ENCODE measurements at places on chromosomes 2 and 18. TPM values are rescaled to one million over a fixed set of nuclear protein-coding genes. Genes with fewer than 3 reads are reported as not detected.

DNA sequence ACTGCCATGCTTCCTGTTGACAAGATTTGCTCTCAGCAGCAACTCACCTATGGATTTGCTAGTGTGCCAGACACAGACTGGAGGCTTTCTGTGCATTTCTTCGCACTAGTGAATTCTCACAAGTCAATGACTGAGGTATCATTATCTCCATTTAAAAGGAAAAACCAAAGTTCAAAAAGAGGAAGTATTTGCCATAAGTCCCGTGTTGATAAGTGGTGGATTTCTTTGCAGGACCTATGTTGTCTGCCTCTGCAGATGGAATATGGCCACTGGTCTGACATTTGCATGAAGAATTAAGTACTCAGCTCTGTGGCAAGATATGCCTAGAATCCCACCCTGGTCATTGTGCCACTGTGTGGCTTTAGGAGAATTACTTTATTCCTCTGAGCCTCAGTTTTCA, 299.6 kb downstream of the PAX3 start:
- H3K27me3 ChIP-seq: no peaks in the 10 kb centered on the region
- no peak overlapping the region for H3K27ac ChIP-seq
- DNase-seq: no peak
- H3K4me1 ChIP-seq: no peaks in the 10 kb centered on the region

DNA sequence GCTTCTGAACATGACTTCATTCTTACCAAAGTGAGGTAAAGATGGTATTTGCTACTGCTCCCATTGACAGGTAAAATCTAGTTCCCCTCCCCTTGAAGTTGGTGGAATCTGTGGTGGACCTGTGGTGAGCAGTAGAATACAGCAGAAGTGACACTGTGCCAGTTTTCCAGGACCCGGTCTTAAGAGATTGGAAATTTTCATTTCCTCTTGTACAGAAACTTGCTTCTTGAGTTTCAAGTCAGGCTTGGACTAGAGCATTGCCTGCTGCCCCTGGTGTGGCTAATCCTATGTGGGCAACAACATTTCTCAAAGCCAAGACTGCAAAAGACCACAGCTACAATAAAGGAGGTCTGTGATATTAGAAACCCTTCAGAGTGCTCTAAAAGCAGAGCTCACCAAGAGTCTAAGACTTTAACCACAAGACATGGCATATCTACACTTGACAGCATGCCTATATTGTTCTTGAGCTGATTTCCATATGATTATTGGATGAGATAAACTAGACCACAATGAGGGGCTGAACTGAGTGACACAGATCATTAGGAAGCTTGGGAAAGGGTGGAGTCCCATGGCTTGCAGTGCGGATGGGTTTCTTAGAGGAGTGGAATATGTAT, 458.1 kb downstream of the BCL11A start:
- DNase-seq: no peak
- no peak overlapping the region for H3K4me3 ChIP-seq
- H3K4me1 ChIP-seq: no peaks in the 10 kb centered on the region
- H3K36me3 ChIP-seq: no peaks in the 10 kb centered on the region

- H3K27me3 ChIP-seq: no peaks in the 10 kb centered on the region
- H3K27ac ChIP-seq: no peak overlapping the region
- peak; percentile 39 for DNase-seq
- H3K36me3 ChIP-seq: peaks cover 63% of the 10 kb centered on the region
- H3K4me3 ChIP-seq: no peak overlapping the region
- H3K4me1 ChIP-seq: peaks cover 4% of the 10 kb centered on the region
Measured at GRCh38 chr2:47819834-47820233, 36.9 kb downstream of the MSH6 start.

GRCh38 chr2:165791421-165792103, 2.5 kb downstream of the GALNT3 start:
- H3K36me3 ChIP-seq: no peaks in the 10 kb centered on the region
- H3K27me3 ChIP-seq: no peaks in the 10 kb centered on the region
- H3K27ac ChIP-seq: peak overlapping the region; percentile 62
- peaks cover 49% of the 10 kb centered on the region for H3K4me1 ChIP-seq
- H3K4me3 ChIP-seq: peak overlapping the region; percentile 13

CASP10 gene
- total RNA-seq: 3.3 TPM

- H3K27ac ChIP-seq: no peak overlapping the region
- H3K36me3 ChIP-seq: no peaks in the 10 kb centered on the region
- H3K4me1 ChIP-seq: no peaks in the 10 kb centered on the region
- DNase-seq: no peak
- H3K4me3 ChIP-seq: peak overlapping the region; percentile 83
- peaks cover 4% of the 10 kb centered on the region for H3K27me3 ChIP-seq
Measured at GRCh38 chr2:172173174-172173706, 70.5 kb upstream of the DLX2 start.

FOXD4L1 gene
- under 0.01 TPM for total RNA-seq

DNA sequence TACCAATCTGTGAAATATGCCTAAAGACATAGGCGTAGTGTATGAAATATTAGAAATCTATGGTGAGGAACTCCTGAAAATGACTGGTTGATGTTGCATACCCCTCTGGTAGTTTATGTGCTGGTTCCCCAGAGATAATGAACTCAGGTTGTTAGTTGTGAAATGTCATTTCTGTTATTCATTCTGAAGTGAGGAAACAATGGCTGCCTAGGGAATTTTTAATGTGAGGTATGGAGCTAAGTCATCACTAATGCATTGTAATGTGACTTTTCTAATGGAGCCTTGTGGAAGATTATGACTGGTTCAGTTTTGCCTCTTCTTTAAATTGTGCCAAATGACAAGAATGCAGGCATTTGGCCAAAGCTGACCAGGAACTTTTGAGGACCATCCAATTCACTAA, 61.6 kb upstream of the RAB27B start:
- H3K4me3 ChIP-seq: no peak overlapping the region
- H3K27ac ChIP-seq: no peak overlapping the region
- H3K4me1 ChIP-seq: peaks cover 9% of the 10 kb centered on the region
- DNase-seq: no peak
- no peaks in the 10 kb centered on the region for H3K27me3 ChIP-seq

- H3K36me3 ChIP-seq: no peaks in the 10 kb centered on the region
- no peak overlapping the region for H3K4me3 ChIP-seq
- H3K27ac ChIP-seq: no peak overlapping the region
- no peak for DNase-seq
- H3K4me1 ChIP-seq: no peaks in the 10 kb centered on the region
- H3K27me3 ChIP-seq: peaks cover 7% of the 10 kb centered on the region
Measured at GRCh38 chr18:48222118-48222517, 187.1 kb downstream of the ZBTB7C start.

GRCh38 chr2:4588606-4589005, 885.2 kb downstream of the DCDC2C start:
- no peaks in the 10 kb centered on the region for H3K27me3 ChIP-seq
- no peak for DNase-seq
- H3K36me3 ChIP-seq: no peaks in the 10 kb centered on the region
- no peak overlapping the region for H3K4me3 ChIP-seq
- H3K27ac ChIP-seq: no peak overlapping the region
- H3K4me1 ChIP-seq: no peaks in the 10 kb centered on the region

GRCh38 chr2:25808006-25808383, 70.3 kb downstream of the ASXL2 start:
- DNase-seq: no peak
- no peaks in the 10 kb centered on the region for H3K27me3 ChIP-seq
- peak overlapping the region; percentile 17 for H3K27ac ChIP-seq
- peaks cover 18% of the 10 kb centered on the region for H3K36me3 ChIP-seq
- no peak overlapping the region for H3K4me3 ChIP-seq
- peaks cover 6% of the 10 kb centered on the region for H3K4me1 ChIP-seq

DNA sequence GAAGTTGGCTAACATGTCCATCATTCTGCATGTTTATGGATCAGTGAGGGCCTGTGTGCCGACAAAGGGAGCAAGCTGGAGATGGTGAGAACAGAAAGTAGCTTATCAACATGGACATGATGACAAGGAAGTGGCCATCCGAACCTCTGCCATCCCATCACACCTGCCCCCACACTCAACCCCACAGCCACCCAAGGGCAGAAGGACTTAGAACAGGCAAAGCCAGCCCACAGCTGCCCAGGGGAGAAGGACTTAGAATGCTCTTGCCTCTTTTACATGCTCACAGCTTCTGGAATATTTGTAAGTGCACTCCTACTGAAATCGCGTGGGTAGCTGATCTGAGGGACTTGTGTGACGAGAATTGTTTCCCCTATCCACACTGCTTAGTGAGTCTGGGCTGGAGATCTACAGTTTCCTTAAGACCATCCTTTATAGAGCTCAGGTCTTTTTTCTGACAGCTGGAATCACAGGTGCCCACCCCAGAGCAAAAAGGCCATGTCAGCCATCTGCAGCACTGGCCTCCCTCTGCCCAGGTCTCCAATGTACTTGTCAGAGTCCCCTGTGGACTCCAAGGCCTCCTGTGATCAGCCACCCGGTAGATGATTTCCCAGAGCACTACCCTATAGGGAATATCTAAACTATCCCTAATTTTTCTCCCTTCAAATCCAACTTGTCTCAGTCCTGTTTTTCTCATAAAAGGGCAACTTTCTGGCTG, 154.1 kb downstream of the SMAD7 start:
- no peak overlapping the region for H3K4me3 ChIP-seq
- H3K27me3 ChIP-seq: no peaks in the 10 kb centered on the region

DNA sequence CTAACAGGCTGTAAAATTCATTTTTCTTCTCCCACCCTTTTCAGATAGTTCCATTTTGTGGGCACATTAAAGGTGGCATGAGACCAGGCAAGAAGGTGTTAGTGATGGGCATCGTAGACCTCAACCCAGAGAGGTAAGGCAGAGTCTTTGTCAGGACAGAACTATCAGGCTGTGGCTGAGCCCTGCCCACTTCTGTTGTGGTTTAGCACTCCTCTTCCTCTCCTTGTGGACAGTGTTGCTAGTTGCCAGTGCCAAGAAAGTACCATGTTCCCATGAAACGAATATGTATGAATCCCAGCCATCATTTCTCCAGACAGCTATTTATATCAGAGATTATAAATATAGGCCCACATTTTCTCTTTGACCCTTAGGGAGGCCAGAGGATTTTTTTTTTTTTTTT, 1.6 kb downstream of the LGALSL start:
- peak; percentile 57 for DNase-seq
- H3K27ac ChIP-seq: no peak overlapping the region
- no peak overlapping the region for H3K4me3 ChIP-seq
- no peaks in the 10 kb centered on the region for H3K36me3 ChIP-seq
- peaks cover 3% of the 10 kb centered on the region for H3K27me3 ChIP-seq

SRBD1 gene
- 17.4 TPM for total RNA-seq

DNA sequence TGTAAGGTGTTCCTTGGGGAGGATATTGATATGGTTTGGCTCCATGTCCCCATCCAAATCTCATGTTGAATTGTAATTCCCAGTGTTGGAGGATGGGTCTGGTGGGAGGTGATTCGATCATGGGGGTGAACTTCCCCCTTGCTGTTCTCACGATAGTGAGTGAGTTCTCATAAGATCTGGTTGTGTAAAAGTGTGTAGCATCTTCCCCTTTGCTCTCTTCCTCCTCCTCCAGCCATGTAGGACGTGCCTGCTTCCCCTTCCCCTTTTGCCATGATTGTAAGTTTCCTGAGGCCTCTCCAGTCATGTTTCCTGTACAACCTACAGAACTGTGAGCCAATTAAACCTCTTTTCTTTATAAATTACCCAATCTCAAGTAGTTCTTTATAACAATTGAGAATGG, 458.7 kb downstream of the LPIN1 start:
- no peak overlapping the region for H3K4me3 ChIP-seq
- no peaks in the 10 kb centered on the region for H3K27me3 ChIP-seq
- H3K4me1 ChIP-seq: peaks cover 11% of the 10 kb centered on the region
- no peak overlapping the region for H3K27ac ChIP-seq

COL6A3 gene
- 4,247 TPM for total RNA-seq
